ENCODE measurements at places on chromosomes 7 and 10.
A peak's percentile ranks its signal among the peaks of the same experiment; 100 is the strongest.

- peak; percentile 65 for DNase-seq
Measured at GRCh38 chr10:24969841-24970281, 17.5 kb upstream of the PRTFDC1 start.

- no peak for DNase-seq
Measured at GRCh38 chr7:38656968-38657367, 25.8 kb upstream of the AMPH start.

DNA sequence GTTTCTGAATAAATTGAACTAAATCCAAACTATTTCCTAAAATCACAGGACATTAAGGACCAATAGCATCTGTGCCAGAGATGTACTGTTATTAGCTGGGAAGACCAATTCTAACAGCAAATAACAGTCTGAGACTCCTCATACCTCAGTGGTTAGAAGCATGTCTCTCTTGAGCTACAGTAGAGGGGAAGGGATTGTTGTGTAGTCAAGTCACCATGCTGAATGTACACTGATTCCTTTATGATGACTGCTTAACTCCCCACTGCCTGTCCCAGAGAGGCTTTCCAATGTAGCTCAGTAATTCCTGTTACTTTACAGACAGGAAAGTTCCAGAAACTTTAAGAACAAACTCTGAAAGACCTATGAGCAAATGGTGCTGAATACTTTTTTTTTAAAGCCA, 13.9 kb downstream of the MEST start:
- DNase-seq: peak; percentile 60

- DNase-seq: no peak
Measured at GRCh38 chr10:101920546-101920945, 76.9 kb upstream of the KCNIP2 start.

DNA sequence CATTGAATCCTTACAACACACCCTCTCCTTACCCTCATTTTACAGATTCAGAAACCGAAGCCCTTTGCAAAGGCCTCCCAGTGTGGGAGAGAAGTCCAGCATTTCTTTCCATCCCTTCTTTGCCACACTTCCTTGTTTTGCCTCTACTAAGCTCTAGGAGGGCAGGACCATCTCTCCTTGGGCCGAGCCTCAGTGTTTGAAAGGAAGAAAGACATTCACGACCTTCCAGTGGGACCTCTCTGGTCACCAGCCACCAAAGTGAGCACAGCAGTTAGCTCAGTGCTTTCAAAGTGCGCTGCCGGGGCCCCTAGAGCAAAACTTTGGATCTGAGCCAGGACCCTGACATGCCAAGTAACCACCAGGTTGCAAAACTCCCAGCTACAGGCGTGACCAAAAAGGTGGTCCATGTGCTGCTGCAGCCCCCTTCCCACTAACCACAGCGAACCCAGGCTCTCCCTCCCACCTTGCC, 12.4 kb downstream of the CTBP2 start:
- DNase-seq: no peak

DNA sequence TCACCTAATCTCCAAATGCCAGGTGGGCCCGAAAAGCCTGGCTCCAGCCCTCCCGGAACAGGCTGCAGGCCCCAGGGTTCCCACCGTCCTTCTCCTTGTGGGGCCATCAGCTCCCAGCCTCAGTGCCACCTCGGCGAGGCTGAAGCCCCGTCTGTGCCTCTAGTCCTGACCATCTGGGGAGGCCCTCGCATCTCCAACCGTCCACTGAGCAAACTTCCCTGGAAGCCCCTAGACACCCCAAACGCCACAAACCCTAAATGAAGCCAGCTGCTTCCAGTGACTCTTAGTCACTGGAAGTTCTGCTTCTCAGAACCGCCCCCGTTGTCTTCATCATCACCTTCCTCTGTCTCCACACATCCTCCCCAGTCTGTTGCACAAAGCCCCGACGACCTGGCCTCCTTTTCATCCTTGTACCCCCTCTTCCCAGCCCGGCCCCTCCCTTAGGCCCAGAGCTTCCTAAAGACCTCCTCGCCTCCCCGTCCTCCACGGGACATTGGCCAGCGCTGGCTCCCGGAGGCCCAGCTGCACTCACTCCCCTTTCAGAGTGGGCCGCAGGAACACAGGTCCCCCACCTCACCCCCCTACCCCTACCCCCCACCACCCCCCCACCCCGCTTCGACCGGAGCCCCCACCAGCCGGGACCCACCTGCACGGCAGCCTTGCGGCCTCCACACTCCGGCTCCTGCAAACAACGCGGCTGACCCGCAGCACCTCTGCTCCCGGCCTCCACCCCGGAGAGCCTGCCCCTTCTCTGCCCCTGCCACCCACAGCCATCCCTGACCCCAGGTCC, 1.1 kb upstream of the DIP2C start:
- peak; percentile 12 for DNase-seq

All from fibroblast of skin of back (primary cell).